ENCODE measurements at places on chromosomes 2 and 18.

- DNase-seq = no peak
These were observed 156.5 kb downstream of the TNS1 start for GRCh38 chr2:217846321-217846743.

DNA sequence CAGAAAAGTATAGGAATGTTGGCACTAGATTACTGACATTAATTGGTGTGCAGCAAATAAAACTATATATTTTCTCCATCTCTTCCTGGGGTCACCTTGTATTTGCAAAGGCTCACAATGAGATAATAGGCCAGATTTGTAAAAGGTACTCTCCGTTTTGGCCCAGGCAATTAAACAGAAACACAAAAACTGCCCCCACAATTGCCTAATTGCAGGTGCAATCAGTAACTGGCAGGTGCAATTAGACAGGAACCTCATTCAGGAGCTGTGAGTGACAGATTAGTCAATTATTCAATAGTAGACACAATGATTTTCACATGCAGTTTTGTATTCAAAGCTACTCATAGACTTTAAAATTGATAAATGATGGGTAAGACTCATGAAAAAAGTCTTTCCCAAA is 451.4 kb upstream of the ID2 start:
- no peak for DNase-seq

DNA sequence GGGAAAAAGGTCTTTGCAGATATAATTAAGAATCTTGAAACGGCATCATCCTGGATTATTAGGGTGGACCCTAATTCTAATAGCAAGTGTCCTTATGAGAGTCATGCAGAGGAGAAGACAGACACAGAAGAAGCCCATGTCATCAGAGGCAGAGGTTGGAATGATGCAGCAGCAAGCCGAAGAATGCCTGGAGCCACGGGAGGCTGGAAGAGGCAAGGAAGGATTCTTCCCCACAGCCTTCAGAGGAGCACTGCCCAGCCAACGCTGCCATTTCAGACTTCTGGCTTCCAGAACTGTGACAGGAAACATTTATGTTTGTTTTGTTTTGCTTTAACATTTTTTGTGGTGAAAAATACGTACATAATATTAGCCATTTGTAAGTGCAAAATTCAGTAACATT is 72.3 kb downstream of the MCFD2 start:
- no peak for DNase-seq

DNA sequence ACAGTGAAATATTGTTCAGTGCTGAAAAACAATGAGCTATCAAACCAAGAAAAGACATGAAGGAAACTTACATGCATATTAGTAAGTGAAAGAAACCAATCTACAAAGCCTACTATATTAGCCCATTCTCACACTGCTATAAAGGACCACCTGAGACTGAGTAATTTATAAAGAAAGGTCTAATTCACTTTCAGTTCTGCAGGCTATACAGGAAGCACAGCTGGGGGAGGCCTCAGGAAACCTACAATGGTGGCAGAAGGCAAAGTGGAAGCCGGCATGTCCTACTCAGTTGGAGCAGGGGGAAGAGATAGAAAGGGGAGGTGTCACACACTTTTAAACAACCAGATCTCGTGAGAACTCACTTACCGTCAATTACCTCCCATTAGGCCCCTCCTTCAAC is 232.1 kb downstream of the TMX3 start:
- no peak for DNase-seq

GRCh38 chr2:137172162-137172561 is 406.8 kb downstream of the THSD7B start:
- DNase-seq = no peak

GRCh38 chr2:6384341-6384740 is 481.4 kb downstream of the CMPK2 start:
- DNase-seq = no peak

DNA sequence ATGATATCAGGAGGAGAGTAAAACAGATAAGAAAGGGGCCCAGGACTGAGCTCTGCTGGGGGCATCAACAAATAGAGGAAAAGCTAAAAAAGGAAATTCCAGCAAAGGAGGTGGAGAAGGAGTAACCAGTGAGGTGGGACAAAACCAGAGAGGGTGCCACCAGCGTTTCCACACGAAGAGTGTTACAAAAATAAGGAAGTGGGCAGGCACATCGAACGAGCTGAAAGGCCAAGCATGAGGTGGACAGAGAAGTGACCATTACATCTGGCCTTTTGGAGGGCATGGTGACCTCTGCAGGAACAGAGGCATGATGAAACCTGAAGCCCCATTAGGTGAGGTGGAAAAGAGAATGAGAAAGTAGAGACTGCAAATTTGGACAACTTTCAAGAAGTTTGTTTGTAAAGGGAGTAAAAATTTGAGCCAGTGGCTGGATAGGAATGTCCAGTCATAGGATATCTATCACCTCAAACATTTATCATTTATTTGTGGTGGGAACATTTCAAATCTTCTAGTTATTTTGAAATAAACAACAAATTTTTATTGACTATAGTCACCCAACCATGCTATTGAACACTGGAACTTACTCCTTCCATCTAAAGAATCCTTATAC is 18.4 kb upstream of the VIT start:
- no peak for DNase-seq

DNA sequence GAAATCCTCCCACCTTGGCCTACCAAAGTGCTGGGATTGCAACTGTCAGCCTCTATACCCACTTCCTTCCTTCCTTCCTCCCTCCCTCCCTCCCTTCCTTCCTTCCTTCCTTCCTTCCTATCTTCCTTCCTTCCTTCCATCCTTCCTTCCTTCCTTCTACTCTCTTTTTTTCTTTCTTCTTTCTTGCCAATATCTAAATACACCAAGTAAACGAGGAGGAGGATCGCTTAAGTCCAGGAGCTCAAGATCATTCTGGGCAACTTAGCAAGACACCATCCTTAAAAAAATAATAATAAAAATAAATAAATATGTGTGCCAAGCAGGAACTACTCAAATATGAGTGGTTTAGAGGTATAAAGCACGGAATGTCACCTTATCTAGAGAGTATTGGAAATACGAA is 249.4 kb upstream of the TRIB2 start:
- no peak for DNase-seq

DNA sequence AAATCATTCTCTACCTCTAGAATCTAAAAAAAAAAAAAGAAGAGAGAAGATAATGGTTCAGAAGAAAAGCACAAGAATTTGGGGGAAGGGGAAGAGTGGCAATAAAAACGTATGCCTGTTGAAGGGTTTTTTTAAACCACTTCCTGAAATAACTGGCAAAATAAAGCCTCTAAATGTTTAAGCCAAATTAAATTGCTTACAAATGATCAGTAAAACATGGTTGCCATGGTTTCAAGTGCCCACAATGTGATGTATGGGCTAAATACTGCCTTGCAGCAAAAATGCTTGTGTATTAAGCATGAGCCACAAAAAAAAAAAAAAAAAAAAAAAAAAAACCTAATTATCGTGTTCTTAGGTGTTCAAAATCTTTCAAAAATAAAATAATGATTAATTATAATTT is 60.8 kb downstream of the RBM43 start:
- DNase-seq = no peak

GRCh38 chr2:17790536-17790935 is 25.7 kb upstream of the MSGN1 start:
- no peak for DNase-seq

- DNase-seq = peak; percentile 23
These were observed 68.6 kb downstream of the CCDC138 start for GRCh38 chr2:108855194-108855593.

DNA sequence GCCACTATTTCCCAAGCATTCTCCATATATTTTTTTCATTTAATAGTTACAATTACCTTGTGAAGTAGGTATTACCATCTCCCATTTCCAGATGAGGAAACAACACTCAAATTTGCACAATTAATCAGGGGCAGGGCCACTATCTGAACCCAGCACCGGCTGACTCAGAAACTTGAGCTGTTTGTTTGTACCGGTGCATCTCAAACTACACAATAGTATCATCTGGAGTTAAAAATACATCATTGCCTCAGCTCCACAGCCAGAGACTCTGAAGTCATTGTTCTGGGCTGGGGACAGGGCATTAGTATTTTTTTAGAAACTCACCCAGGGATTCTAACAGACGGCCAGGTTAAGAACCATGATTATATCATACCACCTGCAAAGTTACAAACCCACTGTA is 55.9 kb downstream of the CDCA7 start:
- DNase-seq = no peak

- DNase-seq = no peak
These were observed 4.6 kb upstream of the KLF11 start for GRCh38 chr2:10038716-10039115.

DNA sequence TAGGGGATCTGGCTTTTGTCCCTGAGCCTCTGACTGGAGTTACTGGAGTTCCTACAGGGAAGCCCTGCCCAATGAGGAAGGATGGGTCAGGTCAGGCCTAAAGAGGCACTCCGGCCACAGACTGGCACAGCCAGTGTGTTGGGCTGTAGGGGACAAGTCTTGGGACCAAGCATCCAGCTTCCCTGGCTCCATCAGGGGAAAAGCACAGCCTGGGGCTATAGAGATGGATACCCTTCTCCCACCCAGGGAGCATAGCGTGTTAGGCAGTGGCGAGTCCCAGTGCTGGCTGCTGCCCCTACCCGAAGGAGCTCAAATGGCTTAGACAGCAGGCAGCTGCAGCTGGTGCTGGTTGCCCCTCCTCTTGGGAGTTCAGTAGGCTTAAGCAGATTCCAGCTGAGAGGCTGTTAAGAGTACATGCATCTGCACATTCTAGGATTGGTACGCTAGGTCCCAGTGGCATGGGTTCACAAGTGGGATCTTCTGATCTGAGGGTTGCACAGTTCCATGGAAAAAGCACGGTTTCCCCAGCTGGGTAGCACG is 111.4 kb downstream of the DCDC2C start:
- DNase-seq = no peak

- no peak for DNase-seq
These were observed 631.5 kb downstream of the EPHA4 start for GRCh38 chr2:220940646-220941045.

DNA sequence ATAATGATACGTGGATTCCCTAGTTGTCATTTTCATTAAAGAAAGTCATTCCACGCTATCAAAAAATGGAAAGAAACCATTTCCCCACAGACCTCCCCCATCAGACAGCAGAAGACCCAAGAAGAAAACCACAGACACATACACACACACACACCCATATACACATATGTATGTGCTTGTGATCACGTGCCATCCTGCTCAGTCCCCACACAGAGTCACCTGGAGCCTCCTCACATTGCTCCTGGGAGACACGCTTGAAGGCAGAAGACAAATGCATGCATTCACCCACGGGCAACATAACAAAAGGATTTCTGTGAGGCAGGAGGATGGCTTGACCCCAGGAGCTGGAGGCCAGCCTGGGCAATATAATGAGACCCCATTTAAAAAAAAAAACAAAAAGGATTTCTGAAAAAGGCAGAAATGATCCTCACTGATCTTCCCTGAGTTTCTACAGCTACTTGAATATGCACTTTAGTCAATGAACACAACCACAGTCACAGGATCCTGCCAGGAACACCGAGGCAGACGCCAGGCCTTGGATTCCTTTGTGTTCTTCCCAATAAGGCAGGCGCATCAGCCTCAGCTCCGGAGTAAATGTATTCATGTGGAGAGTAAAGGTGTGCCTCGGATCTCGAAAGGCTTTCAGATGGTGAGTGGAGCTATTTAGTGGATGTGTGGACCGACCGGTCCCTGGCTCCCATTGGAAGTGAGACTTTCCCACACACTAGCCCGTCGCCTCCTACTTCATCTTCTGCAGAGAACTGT is 21.0 kb downstream of the TGFBRAP1 start:
- DNase-seq = no peak

DNA sequence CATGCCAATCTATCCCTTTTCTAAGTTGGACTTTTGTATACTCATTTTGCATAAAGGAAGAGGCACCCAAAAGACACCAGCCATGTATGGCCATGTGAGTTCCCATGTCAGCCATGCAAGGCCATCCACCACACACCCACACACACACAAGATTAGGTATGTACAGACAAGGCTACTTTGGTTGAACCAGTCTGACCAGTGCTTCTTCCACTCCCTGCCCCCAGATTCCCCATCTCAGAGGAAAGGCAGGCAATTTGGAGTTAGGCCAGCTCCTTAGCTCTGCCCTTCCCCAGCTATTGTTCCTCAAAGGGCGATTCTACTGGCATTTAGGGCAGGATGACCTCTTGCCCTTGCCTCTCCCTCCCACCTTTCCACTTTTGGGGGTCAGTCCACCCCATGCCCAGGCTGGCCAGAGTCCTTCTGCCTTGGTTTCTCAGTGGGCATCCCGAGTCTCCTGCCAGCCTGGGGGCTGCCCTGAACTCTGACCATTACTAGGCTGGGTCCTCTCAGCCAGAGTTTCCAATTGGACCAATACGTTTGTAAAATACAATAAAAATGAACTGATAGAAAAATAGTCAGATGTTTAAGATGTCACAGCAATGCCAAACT is 101.1 kb downstream of the ZBTB7C start:
- DNase-seq = no peak

- no peak for DNase-seq
These were observed 195.7 kb downstream of the ARL4C start for GRCh38 chr2:234300932-234301823.

DNA sequence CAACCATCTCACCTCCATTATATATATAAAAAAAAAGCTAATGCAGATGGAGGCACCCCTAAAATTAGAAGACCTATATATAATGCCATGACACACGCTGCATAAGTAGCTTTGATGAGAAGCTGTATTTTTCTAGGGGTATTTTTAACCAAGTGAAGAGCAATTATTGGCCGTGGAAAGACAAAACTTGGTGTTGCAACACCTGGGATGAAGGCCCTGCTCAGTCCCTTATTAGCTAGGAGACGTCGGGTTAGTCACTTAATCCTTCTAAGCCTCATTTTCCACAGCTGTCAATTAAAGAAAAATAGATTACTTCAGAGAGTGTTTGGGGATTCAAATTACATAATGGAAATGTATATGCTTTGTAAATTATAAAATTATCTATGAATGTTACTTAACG is 63.0 kb downstream of the WDR75 start:
- DNase-seq = no peak

GRCh38 chr2:80354858-80355257 is 50.3 kb upstream of the LRRTM1 start:
- DNase-seq = no peak

DNA sequence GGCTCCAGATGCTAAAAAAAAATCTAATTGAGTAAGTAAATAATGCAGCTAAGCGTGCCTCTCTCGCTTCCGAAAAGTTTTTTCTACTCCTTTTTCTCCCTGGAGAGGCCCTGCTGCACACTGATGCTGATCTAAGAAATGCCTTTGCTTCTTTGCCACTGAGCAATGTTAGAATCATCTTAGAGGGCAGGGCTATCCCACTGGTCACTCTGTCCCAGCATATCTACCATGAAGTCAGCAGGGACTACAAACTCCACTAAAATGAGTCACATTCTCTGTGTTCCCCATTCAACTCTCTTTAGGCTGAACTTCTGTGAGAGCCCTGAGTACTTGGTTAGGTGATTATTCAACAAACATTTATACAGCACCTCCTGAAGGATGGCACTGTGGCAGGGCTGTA is 127.6 kb upstream of the LYPD1 start:
- no peak for DNase-seq

- no peak for DNase-seq
These were observed 466.0 kb downstream of the RIT2 start for GRCh38 chr18:42649331-42650035.

All from H4 (cell line).